Neural crest cell (in vitro differentiated cells): ENCODE measurements at places on chromosomes 6 and 20. TPM values are rescaled to one million over a fixed set of nuclear protein-coding genes. Genes with fewer than 3 reads are reported as not detected.

The LTB gene
- total RNA-seq, result not detected in 2 replicates

The TRIM15 gene
- total RNA-seq, result not detected in 2 replicates

The ZSCAN23 gene
- 11.8 and 12.5 TPM in 2 replicates for total RNA-seq

The MUC22 gene
- total RNA-seq, result not detected in 2 replicates

The FARS2 gene
- total RNA-seq, result 21.1 and 23.3 TPM in 2 replicates

The SYNGAP1 gene
- total RNA-seq, result 72.4 and 73.5 TPM in 2 replicates

The SPEF1 gene
- total RNA-seq, result 0.54 and 0.55 TPM in 2 replicates

The CGA gene
- total RNA-seq, result not detected in 2 replicates

- no peak for DNase-seq
These were observed 8.2 kb upstream of the BAG2 start for GRCh38 chr6:57163956-57164355.

GRCh38 chr6:7646394-7646793 lies 56.4 kb downstream of the SNRNP48 start:
- no peak for DNase-seq

GRCh38 chr6:132369526-132369925 lies 31.7 kb downstream of the MOXD1 start:
- no peak for DNase-seq

- no peak for DNase-seq
These were observed 1.6 kb upstream of the PSMB8 start for GRCh38 chr6:32845384-32845884.

DNA sequence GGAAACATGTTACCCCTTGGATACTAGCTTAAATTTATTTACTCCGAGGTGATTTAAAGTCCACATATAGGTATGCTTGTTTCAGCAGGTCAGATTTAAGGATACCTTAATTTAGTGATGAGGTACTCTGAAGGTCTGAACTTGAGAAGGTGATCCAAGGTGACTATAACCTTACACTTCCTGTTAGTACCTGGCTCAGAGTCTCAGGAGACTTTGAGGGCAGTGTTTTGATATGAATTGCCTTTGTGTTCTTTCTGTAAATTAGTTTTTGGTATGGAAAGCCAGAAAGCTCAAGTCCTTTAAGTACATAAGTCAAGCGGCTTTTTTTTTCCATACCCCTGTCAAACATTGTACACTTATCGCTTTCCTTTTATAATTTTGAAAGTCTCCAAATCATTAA lies 489.0 kb downstream of the CDKAL1 start:
- no peak for DNase-seq

DNA sequence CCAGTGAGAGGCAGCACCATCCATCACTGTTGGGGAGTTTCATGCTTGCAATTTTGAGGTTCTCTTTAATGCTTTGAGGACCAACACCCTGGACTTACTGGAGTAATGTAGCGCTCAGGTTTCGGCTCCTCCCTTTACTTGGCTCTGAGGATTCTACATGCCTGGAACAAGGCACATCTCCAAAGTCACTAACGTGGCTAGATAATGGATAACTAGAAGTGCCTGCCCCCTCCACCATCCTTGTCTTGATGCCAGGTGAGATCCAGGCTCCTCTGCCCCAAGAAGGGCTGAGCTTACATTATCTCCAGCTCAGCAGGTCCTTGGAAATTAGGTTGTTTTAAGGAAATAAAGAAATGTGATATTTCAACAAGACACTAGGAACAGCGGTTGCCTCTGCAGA lies 75.5 kb upstream of the ZNFX1 start:
- DNase-seq, result no peak

DNA sequence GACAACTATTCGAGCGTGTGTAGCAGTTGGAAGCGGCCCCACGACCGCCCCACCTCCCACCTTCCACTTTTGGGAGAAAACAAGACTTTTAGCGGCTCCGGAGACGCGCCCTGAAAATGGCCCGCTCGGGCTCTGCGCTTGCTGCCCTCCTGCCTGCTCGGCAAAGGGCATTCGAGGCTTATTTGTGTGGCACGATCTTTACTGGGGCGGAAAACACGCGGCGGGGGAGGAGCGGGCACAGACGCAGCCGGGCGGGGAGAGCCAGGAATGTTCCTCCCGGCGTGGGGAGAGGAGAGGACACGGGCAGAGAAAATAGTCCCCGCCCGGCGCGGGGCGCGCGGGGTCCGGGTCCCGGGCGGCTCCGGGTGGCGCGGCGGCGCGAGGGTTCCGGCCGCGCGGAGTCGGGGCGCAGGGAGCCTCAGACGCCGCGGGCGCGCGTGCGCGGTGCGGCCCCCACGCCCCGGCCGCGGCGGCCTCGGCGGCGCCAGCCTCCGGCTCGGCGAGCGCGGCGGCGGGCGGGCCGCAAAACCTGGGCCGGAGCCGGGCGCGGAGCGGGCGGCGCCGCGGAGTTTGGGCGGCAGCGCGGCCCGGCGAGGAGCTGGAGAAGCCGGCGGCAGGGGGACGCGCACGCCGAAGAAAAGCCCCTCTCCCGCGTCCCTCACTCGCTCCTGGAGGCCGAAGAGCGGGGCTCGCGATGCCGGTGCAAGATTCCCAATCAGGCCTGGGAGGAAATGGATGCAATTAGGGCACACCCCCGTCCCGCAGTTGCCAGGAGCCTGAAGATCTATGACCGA lies 90.0 kb upstream of the ARID1B start:
- DNase-seq, result peak; percentile 63

DNA sequence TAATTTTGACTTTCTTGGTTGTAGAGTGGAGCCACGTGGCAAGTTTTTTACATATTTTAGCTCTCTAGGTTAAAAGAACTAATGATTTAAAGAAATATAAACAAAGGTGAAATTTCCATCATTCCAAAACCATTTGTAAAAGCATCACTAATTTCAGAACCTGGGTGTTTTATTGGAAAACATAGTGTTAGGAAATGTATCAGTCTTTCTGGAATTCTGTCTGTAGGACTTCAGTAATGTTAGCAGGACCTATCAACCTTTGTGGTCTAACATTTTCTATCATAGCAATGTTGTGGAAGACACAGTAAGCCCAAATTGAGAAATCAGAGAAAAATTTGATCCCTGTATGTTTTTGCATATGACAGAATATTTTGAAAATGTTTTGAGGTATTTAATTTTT lies 28.3 kb downstream of the L3MBTL3 start:
- no peak for DNase-seq

- no peak for DNase-seq
These were observed 11.4 kb upstream of the DOK5 start for GRCh38 chr20:54464003-54464402.

DNA sequence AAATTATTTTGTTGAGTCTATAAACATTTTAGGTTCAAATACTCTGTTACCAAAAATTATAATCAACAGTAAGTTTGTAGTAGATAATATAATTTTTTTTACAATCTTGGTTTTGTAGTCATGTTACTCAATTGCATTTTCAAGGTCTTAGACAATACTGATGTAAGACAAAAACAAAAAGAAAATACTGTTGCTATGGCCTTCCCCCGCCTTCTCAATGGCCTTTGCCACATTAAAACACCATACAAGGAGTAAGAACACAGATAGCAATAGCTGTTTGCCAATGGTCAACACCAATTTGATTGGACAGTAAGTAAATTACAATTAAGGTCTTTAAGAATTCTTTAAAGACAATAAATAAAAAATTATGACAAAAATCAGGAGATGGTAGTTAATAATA lies 450.2 kb downstream of the CDC5L start:
- no peak for DNase-seq

GRCh38 chr6:108609276-108609769 lies 48.6 kb downstream of the FOXO3 start:
- DNase-seq, result no peak

DNA sequence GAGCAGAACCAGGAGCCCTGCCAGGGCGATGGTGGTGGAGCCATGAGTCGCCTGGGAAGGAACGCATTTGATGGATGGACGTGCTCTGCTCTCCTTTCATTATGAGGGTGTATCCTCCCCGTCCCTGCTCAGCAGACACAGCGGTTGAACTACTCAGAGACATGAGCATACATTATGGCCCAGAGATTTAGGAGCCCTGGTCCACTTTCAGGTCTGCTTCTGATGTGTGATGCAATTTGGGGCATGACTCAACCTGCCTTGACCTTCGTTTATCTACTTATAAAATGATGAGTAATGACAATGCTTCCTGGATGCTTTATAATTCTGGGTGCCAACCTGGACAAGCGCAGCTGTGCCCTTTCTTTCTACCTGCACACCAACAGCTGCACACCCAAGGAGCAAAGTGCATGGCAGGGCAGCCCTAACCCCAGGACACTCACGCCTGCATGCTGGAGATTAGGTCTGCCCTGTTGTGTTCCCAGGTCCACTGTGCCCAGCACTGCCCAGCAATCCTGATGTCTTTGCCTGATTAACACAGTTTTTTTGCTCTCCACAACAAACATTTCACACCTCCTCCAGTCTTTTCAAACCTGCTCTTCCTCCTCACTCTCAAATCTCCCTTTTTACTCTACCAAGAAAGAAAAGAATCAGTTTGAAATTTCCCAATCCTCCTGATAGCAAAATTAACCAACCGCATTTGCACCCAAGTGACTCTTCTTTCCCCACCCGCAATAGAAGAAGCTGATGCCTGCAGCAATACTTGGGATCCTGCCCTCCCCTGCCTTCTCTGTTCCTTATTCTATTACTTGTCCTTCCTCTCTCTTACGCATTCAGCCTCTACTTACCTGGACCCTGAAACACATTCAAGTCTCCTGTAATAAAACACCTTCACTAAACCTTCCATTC lies 81.2 kb downstream of the EZR start:
- DNase-seq, result no peak

DNA sequence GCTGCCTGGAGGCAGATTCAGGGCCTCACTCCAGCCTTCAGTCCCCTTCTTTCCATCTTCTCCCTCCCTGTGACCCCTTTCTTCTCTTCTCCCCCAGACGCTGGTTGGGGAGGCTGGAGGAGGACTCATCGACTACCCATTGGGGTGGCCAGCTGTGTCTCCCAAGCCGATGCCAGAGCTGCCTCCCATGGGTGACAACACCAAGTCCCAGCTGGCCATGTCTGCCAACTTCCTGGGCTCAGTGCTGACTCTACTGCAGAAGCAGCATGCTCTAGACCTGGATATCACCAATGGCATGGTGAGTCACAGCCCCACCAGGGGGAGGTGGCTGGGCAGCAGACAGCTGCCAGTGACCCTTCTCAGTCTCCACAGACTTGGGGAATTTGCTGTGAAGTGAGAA lies 12.9 kb downstream of the BPIFB4 start:
- no peak for DNase-seq

- DNase-seq, result no peak
These were observed 88.6 kb downstream of the RNF217 start for GRCh38 chr6:125050663-125051318.

DNA sequence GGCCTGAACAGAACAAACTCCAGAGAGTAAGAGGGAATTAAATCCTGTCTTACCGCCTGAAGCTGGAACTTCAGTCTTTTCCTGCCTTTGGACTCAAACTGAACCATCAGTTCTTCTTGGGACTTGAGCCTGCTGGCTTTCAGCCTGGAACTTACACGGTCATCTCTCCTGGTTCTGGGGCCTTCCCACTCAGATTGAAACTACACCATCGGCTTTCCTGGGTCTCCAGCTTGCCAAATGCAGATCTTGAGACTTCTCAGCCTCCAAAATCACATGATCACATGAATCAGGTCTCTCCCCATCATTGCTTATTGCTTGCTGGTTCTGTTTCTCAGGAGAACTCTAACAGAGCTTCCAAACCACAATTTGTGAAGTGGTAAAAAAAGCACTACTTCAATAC lies 276.3 kb downstream of the KIF16B start:
- no peak for DNase-seq

GRCh38 chr6:11277275-11278206 lies 45.1 kb upstream of the NEDD9 start:
- DNase-seq, result no peak

GRCh38 chr20:3115190-3116107 lies 30.9 kb upstream of the AVP start:
- peak; percentile 23 for DNase-seq

DNA sequence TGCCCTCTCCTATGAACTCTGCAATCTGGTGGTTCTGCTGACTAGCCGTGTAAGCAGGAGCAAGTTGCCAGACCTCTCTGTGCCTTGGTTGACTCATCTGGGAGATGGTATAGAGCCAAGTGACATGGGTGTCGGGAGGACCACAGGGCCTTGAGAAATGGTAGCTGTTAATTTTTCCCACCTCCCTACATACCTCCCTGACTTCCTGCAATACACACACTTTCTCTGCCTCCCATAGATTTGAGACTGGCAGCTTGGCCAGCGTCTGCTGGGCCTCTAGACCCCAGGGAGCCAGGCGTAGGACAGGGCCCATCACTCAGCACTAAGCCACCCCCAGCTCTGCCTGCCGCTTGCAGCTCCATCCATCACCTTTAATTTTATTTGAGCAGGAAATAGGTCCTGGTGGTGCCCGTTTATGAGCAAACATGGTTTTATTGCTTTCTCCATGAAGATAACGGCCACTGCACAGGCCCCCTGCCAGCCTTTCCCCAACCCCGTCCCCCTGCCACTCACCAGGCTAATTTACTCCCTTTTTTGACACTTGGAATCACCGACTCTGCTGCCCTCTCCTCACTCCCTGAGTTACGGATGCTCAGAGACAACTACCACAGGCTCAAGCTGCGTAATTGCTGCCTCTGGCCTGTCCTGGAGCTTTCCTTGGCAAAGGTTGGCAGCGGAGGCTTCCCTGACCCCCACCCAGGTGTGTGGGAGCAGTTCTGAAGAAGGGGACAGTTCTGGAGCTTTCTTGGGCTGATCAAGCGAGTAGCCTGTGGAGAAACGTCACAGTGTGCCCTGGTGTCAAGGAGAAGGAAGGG lies 11.1 kb downstream of the GLP1R start:
- no peak for DNase-seq

DNA sequence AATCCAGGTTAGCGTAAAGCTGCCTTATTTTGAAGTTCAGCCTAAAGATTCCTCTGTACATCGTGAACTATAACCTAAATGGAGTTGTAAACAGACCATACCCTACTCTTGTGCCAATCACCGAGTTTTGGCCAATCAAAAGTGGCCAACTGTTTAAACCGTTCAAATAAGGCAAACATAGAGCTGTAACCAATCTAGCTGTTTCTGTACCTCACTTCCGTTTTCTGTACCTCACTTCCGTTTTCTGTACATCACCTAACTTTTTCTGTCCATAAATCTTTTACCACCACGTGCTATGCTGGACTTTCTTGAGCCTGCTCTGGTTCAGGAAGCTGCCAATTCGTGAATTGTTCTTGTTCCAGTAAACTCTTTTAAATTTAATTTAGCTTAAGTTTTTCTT lies 39.7 kb downstream of the LBP start:
- no peak for DNase-seq
